ENCODE measurements at places on chromosomes 12 and 14.

- no peak for DNase-seq
Measured at GRCh38 chr14:99260587-99261551, 11.1 kb downstream of the BCL11B start.

DNA sequence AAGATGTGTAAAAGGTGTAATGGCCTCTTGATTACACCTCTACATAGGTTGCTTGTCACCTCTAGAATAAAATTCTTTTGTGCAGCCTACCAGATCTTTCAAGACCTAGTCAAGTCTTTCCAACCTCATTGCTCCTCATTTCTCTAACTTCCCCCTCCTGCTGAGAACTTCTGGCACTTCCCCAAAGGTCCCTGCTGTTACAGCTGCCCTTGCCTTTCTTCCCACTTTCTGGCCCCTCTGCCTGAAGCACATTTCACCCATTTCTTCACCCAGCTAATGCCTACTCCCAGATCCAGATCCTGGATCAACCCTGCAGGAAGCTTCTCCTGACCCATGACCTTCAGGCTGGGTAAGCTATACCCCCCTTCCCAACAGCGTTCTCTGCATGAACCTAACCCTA is 1.5 kb downstream of the TSHR start:
- no peak for DNase-seq

DNA sequence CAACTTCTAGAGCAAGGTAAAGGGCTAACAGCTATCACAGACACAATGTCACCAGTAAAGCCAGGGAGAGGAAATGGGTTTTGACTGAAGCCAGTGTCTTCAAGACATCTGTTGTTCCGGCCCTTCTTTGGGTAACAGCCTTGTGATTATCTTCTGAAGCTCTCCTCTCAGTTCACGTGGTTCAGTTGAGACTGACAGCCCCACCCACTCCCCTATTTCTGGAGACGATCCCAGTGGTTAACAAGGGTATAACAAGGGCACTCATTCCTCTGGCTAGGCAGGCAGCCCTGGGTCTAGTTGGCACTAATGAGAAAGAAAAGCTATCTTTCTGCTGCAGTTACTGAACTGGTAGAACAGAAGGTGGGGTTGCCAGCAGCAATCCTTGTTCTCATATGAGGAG is 6.9 kb downstream of the GNPTAB start:
- DNase-seq: no peak

DNA sequence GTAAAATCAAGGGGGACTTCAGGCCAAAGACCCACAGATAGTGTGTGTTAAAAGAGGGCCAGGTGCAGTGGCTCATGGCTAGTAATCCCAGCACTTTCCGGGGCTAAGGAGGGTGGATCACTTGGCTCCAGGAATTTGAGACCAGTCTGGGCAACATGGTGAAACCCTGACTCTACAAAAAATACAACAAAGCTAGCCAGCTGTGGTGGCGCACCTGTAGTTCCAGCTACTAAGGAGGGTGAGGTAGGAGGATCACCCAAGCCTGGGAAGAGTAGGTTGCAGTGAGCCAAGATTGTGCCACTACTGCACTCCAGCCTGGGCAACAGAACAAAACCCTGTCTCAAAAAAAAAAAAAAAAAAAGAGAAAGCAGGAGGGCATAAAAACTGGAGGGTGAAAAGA is 8.5 kb downstream of the VCPKMT start:
- no peak for DNase-seq

DNA sequence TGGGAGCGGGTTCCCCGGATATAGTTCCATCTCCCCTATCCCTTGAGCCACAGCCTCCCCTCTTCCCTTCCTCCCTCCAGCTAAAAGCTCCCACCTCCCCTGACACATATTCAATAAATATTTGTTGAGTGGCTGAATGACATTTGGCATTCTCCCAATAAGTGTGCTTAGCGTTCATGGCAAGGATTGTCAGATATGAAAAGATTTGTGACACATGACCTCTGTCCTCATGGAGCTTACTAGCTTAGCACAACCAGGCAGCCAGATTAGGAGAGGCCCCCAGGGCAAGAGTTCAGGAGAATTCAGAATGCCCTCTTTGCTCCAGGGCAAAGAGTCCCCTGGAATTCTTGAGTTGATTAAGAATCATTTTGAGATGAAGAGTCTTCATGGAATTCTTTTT is 22.5 kb upstream of the SLC6A12 start:
- no peak for DNase-seq

DNA sequence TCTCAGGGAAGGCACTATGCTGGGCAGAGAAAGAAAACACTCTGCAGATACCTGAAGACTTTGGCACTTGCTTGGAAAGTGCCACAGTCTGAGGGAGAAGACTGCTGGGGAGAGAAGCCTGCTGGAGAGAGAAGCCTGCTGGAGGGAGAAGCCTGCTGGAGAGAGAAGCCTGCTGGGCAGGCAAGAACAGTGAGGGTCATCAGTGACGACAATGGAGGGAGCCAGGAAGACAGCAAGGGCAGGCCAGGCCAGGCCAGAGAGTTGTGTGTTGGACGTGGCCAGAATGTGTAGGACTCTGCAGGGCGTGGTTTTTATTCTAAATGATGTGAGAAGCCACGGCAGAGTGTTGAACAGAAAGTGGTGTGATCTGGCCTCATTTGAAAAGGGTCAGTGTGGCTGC is 185.3 kb upstream of the ABCD2 start:
- no peak for DNase-seq

DNA sequence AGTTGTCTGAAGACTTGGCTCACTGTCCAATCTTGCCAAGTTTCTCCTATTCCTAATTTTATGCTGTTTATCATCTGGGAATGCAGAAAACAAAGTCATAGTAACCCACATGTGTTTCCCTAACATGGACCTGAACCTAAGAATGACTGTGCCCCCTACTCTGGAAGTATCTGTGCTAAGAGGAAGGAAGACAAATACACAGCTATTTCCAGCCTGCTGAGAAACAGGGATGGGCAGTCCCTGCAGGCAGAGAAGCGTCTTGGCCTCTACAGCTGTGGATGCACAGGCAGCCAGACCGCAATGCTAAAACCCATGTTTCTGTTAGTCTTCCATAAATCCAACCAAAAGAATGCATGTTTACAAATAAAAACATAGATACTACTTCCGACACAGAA is 56.2 kb downstream of the DUSP16 start:
- DNase-seq: no peak

DNA sequence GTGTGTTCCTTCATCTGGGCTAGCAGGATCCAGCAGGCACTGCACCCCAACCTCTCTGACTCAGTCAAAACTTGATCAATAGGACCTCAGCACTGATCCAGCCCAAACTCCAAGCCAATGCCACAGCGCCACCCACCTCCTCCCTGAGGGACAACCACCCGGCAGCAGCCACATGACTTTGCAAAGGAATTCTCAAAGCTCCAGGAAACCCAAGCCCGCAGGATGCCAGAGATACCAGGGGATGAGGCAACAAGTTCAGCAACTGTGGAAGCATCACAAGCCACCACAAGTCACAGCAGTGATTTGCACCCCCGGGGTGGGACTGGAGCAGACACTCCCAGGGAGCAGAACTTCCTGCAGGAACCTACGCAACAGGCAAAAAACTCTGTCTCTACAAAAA is 37.3 kb downstream of the ACTN1 start:
- DNase-seq: no peak

GRCh38 chr14:75015496-75015895 is 12.8 kb downstream of the EIF2B2 start:
- DNase-seq: no peak

GRCh38 chr12:110688446-110689280 is at the start of gene HVCN1:
HVCN1 (minus strand) TSS chr12:110689115; CDS start chr12:110683245, 5,870 bp downstream.
- DNase-seq: peak; percentile 39

DNA sequence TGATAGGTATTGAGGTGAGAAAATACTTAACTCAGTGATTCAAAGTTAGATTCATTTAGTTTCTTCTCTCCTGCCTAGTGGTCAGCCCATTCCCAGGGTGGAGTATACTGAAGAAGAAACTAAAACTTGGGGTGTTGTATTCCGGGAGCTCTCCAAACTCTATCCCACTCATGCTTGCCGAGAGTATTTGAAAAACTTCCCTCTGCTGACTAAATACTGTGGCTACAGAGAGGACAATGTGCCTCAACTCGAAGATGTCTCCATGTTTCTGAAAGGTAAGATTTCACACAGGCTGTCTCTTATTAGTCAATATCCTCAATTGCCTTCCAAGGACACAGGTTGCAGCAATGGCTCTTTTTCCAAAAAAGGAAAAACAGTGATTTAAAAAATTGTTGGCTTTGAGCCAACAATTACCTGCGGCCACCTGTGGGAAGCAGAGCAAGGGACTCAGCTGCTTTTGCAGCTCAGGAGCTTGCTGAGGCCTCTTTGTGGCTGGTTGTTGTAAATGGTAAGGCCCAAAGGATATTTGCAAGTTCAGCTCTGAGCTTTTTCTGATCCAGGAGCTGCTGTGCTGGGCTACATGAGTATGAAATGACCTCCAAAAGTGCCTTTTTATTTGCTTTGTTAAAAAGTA is 33.9 kb downstream of the TPH2 start:
- DNase-seq: no peak

- no peak for DNase-seq
Measured at GRCh38 chr14:68762953-68763764, 29.7 kb downstream of the ZFP36L1 start.

GRCh38 chr14:104116288-104116755 is 22.1 kb upstream of the KIF26A start:
- no peak for DNase-seq

DNA sequence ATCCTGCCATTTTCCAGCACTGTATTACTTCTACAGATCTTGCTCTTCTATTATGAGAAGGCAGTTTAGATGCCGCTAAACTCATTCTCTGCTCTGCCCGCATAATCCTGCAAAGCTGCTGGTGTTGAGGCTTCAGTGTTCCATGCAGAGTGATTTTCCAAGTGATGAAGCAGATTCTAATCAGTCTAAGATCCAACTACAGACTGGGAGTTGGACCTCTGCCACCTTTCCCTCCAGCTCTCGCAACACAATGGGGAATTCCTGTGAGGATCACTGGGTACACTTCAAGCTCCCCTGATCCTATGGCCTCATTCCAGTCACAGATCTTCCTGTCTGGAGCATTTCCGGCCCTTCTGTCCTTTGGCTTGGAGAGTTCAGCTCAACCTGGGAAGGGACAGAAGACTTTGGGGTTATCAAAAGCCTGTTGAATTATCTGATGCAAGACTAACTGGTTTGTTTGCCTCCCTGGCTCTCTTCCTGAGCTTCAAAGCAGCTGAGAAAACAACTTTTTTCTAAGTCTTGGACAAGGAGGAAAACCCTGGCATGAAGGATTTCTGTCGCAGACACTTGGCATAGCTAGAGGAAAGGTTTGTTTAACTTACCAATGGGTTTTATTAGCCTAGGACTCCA is 333.9 kb downstream of the ZFP36L1 start:
- no peak for DNase-seq

DNA sequence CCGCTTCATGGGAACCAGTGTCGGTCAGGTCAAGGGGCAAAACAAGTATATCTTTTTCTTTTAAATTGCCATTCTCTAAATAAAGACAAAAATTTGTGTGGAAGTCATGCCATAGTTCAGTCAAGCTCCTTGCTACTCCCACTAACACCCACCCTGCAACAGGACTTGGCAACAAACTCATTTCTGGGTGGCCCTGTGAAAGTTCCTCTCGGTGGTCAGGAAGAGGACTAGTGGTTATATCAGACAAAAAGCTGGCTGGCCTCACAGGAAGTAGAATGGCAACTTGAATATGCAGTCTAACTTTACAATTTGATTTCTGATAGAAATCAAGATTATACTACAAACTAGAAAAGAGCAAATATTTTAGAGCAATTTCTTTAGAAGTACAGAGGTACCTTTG is 11.2 kb downstream of the DHRS7 start:
- DNase-seq: no peak

GRCh38 chr12:130826151-130826801 is 12.8 kb downstream of the STX2 start:
- DNase-seq: peak; percentile 31

- no peak for DNase-seq
Measured at GRCh38 chr12:67697443-67697842, 48.9 kb downstream of the DYRK2 start.

GRCh38 chr12:89775063-89775985 is 66.7 kb upstream of the ATP2B1 start:
- DNase-seq: no peak

- DNase-seq: no peak
Measured at GRCh38 chr12:124517260-124518050, 50.0 kb downstream of the NCOR2 start.

DNA sequence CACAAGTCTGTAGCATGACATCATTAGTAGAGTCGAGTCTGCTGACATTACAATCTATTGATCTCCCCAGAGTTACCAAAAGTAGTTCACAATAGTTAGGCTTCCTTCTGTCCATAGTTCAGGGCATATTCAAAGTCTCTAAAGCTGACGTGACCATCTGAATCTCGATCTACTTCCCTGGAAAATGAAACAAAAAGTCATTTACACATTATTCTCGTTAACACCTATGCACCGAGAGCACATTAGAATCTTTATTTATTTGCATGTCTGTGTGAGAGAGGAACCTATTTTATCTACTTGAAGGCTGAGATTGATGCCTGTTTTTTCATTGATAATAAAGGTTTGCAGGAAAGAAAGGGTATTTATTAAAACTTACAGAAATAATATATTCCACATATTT is 157.4 kb downstream of the EFCAB11 start:
- DNase-seq: no peak

DNA sequence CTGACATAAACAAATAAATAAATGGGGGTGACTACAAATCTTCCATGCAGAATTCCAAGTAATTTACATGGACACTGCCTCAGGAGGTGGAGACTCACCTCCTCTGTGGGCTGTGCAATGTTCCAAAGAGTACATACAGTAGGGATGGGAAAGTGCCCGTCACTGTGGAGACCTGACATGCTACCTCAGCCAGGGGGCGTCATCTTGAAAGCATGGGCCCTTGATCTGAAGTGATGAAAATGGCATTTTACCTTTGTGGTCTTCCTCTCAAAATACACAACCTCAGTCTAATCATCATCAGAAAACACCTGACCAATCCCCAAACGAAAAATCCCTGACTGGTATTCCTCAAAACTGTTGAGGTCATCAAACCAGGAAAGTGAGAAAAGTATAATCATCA is 48.4 kb downstream of the ANAPC7 start:
- no peak for DNase-seq

DNA sequence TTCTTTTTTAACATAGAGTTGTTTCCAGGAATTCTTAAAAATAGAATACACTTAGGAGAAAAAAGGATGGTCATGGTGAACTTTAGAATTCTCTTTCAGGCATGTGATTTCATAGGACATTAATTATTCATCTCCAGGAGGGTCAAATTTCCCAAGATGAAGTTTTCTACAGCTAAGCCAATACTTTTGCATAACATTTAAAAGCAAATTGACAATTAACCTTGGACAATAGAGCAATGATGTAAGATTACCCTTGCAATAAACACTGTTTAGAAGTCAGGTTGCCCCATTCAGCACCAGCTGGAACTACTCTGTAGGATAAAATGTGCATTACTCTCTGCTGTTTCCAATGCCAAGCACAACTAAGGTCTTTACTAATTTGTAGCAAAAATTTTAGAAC is 49.5 kb downstream of the SIX1 start:
- no peak for DNase-seq

DNA sequence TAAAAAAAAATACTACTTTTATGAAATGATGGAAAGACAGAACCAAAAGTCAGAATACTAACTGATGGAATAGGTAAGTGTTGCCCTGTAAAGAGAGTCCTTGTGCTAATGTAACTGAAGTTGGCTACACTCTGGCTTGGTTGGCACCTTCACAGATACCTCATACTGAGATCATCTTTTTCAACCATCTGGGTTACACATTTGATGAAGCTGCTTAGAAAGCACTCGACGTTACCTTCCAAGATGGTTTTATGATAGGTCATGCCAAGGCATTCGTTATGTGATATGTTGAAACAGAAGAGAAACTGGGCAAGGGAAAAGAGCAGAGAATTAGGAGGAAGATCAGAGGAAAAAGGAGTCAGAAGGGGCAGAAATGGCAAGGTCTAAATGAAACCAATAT is 203.8 kb downstream of the ADAMTS20 start:
- DNase-seq: no peak
